Upper lobe of left lung (tissue), 6 donors: ENCODE measurements at places on chromosomes 6 and 20. TPM values are rescaled to one million over a fixed set of nuclear protein-coding genes. Genes with fewer than 3 reads are reported as not detected.

PABPC1L gene
- total RNA-seq = 23.3 TPM

FAM184A gene
- 26.7 TPM for total RNA-seq

CALHM4 gene
- total RNA-seq = not detected

ACSS1 gene
- total RNA-seq = 74.5 TPM

- H3K27me3 ChIP-seq = no peaks in the 10 kb centered on the region
- H3K36me3 ChIP-seq = no peaks in the 10 kb centered on the region
- DNase-seq = no peak
- no peak overlapping the region for H3K4me3 ChIP-seq
- H3K4me1 ChIP-seq = no peaks in the 10 kb centered on the region
These were observed 922.8 kb upstream of the MAP3K7 start for GRCh38 chr6:91509711-91510110.

- no peaks in the 10 kb centered on the region for H3K4me1 ChIP-seq
- H3K4me3 ChIP-seq = no peak overlapping the region
- H3K27me3 ChIP-seq = no peaks in the 10 kb centered on the region
- peak; percentile 24 for DNase-seq
These were observed 6.9 kb downstream of the AURKA start for GRCh38 chr20:56385130-56385529.
